Panc1 (cell line): ENCODE measurements at places on chromosomes 11 and 22. TPM values are rescaled to one million over a fixed set of nuclear protein-coding genes. Genes with fewer than 3 reads are reported as not detected.

DNA sequence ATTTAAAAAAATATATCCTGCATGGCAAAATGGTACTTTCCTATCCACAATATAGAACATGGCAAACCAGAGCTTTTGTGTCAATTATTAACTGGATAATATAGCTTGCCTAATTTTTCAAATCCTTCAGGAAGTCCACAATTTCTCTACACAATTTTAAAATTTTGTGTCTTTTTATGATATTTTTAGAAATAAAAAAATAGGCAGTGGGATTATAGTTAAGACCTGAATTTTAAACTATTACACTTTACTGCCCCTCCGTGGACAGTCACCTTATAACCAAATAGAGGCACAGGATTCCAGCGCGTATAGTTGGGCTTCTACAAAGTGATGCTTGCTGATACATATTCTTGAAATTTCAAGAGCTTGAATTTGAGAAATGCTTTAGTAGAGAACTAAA lies 2.1 kb upstream of the DMC1 start:
- DNase-seq: no peak

- no peak for DNase-seq
Measured at GRCh38 chr22:41598081-41598480, 8.4 kb upstream of the PMM1 start.

GRCh38 chr22:19430890-19431541 lies 517 bp downstream of the HIRA start:
- DNase-seq: no peak

Gene OR52K1
- total RNA-seq: not detected

DNA sequence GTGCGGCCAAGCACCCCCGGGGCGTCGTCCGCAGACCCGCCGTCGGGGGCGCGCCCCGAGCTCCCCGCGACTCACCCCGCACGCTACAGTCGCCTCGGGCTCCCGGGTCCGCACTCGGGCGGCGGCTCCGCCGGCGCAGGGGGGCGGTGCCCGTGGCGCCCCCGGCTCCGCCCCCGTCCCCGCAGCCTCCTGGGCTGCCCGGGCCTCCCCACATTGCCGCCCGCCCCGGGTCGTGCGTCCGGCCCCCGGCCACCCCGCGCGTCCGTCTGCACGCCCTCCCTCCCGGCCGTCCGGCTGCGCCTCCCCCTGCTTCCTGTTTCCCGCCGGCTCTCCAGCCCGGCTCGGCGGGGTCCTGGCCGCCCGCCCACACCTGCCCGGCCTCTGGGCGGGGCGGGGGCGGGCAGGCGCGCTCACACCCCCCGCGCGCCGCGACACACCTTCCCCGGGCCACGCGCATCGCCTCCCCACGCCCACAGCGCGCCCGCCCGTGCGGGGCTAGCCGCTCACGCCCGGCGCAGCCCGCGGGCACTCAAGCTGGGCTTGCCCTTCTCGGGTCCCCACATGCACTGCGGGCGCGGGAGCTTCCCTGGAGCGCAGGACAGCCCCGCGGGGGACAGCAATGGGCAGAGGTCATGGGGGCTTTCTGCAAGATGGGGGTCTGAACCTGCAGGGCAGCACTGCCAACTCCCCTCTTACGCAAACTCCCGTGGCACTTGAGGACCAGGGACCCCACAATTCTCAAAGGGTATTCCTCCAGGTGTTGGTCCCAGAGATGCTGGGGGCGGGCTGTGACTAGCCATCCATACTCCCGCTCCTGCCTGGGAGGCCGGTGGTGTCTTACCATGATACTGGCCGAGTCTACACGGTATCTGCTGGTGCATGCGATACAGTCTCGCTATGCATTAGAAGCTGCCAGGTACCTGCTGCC lies at the start of gene CARD10:
Gene CARD10 (minus strand): TSS at position 148 of the 928 bp plus-strand sequence. CDS start 215 bp downstream, outside the sequence.
- no peak for DNase-seq

DNA sequence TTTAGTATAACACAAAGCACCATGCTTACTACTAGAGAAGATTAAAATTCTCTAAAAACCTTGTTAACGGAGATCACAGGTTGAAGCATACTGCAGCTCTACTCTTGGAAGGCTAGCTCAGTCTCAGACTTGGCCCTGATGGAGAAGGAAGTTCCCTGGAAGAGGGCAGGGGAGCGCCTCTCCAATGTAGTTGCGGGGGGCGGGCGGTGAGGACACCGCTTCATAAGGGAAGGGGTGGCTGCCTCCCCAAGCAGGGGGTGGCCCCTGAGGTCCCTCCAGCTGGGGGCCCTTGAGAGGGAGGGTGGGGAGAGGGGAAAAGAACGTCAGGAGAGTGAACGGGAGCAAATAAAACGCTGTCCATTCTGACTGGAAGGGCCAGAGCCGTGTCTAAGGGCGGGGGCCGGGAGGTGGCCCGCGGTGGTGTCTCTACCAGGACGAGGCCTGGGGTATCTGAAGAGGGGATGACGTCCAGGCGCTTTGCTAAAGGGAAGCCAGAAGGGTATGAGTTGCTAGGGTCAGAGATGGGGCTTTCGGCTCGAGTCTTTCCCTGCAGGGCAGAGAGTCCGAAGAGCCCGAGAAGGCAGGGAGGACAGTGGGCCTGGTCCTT lies 553 bp upstream of the USP47 start:
- no peak for DNase-seq

DNA sequence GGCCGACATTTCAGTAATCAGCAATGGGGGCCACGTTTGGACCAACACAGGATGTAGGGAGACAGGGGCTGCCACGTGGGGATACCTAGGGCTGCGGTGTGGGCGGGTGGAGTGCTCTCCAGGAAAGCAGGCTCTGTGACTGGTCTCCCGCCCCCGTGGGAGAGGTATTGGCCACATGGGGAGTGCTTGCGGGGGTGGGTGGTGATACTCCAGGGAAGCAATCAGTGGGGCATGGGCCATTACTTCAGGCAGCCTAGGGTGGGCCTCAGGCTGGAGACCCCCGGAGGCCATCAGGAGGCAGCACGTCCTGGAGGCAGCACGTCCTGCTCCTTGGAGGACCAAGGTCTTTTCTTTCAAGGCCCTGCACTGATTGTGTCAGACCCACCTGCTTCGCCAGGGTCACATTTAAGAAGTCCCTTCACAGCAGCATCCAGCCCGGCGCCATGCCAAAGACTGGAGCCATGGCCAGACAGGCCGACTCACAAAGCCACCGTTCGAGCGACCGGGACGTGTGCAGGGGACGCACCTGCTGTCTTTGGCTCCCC lies 3.0 kb upstream of the MUC2 start:
- DNase-seq: no peak

Gene MADD
- 51.1 TPM for total RNA-seq

DNA sequence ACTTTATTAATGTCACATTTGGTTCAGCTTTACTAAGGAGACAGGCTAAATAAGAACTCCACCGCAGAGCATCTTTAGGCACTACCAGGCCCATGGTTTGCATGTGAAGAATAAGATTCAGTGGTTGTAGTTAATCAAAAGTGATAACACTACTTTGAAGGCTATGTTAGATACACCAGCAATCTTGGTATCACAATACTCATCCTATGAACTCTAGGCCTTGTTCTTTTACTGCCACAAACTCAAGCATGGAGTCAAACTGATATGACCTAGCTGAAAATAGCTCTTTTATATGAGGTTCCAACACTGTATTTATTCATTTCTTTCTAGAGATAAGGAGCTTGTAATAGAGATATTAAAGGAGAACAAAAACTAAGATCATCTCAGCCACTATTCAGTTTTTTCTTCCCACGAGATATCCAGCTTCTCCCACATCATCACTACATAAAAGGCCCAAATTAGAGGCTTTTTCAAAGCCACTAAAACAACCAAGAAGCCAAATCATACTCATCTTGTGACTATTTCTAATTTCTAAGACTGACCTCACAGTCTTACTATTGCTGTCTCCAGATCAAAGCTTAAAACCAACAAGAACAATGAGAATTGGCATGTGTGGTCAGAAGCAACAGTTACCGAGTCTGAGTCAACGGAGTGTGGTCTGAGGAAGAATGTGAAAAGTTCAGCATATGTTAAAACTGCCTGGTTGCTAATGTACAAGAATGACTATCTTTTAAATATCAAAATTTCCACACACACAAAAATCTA lies 25.1 kb upstream of the GUCY1A2 start:
- DNase-seq: no peak

DNA sequence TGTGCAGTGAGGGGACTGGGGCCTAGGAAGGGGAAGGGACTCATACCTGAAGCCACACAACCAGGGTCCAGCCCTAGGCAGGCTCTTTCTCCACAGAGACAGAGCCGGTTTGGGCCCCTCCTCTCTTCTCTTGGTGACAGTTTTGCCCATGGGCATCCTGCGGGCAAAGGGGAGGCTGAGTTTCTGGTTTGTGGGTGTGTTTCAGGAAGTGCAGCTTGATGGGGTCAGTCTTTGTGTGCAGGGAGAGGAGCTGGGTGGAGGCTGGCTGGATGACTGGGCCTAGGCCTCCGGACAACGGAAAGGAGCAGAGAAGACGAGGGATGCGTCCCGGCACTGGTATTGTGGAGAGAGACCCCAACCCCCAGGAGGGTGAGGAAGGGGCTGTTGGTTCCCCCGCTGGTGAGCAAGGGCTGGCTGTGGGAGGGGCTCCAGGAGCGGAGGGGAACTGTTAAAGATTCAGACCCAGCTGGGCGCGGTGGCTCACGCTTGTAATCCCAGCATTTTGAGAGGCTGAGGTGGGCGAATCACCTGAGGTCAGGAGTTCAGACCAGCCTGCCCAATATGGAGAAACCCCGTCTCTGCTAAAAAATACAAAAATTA lies 23.4 kb upstream of the CELSR1 start:
- DNase-seq: no peak

Gene SYT7
- 2.5 TPM for total RNA-seq

DNA sequence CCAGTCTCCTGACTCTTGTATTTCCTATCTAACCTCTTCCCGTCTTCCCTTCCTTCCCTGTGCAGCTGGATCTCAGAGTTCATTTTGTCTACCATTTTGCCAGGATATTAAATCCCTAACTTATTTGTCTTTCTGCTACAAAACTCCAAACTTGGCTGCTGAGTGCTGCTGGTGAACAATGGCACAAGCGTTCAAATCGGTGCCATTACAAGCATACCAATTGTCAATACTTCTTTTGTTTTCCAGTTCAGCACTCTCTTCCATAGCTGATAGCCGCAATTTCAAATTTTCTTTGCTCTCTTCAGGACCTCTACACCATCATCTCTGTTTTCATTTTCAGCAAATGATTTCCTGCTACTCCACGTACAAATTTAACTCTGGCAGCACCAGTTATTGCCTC lies 13.4 kb downstream of the IL18 start:
- DNase-seq: no peak

Gene PARVG
- 0.21 TPM for total RNA-seq

DNA sequence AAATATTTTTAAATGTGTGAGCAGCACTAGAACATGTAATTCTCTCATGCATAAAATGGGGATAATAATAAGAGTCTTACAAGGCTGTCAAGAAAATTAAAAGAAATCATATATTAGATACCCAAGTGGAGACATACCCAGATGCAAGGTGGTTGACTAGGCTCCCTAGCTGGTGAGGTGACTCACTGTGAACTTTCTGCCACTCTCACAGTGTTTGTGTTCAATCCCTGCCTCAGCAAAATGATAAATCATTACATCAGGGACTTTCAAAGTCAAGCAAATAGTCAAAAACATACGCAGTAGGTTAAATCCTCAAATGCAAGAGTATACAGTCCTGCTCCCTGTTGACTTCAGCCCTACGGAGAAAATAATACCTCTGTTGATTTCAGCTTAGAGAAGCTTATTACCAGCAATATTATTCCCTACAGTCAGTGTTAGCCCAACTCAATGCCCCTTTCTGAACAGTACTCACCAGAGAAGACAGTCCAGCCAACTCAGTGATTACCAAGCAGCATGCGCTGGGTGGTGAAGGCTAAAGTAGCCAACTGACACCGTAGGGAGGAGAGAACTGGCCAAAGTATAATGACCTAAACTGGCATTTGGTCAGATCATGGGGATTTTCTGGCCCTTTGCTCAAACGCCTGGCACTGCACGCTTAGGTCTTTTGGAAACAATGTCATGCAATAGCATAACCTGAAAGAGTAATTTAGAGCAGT lies 73.1 kb upstream of the BARX2 start:
- DNase-seq: no peak

GRCh38 chr11:30719371-30719770 lies 133.2 kb upstream of the MPPED2 start:
- no peak for DNase-seq

GRCh38 chr22:32791056-32791455 lies 10.4 kb upstream of the TIMP3 start:
- no peak for DNase-seq

DNA sequence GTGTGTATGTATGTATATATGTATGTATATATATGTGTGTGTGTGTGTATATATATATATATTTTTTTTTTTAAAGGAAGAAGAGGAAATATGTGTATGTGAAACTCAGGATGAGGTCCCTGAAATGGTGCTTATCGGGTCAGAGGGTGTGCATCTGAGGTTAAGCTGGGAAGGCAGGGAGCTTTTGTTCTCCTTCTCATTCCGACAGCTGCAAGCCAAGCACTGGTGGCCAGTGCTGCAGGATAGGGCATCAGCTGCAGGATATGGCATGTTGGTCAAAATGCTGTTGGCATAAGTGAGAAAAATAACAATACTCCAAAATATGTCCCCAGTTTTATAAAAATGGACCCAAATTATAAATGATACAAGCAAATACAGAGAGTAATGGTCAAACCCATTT lies 7.4 kb downstream of the SNRPD3 start:
- no peak for DNase-seq

- DNase-seq: peak; percentile 57
Measured at GRCh38 chr11:62889484-62890437, 9.1 kb downstream of the SLC3A2 start.

DNA sequence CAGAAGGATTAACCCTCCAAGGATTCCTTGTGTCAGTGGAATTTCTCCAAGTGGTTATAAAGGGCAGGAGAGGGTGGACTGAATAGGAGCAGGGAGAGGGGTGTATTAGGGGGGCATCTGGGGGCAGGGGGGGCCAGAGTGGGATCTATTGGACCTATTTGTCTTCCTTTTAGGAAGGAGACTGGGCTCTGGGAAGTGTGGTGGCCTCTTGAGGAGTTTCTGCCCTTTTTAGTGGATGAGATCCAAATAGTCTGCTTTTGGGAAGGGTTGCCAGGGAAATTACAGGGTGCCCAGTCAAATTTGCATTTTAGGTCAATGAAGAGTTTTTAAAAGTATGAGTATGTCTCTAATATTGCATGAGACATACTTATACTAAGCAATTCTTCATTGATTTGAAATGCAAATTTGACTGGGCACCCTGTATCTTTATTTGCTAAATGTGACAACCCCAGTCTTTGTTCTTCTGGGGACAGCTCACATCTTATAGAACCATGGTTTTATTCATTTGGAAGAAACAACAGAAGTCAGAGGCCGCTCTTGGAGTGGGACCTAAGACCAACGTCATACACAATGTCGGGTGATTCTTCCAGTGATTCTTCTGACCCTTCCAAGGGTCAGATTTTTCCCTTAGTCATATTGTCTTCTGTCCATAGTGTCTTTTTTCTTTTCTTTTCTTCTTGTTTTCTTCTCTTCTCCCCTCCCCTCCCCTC lies 429 bp upstream of the SLC22A6 start:
- no peak for DNase-seq

Gene PRRG4
- total RNA-seq: 0.87 TPM

DNA sequence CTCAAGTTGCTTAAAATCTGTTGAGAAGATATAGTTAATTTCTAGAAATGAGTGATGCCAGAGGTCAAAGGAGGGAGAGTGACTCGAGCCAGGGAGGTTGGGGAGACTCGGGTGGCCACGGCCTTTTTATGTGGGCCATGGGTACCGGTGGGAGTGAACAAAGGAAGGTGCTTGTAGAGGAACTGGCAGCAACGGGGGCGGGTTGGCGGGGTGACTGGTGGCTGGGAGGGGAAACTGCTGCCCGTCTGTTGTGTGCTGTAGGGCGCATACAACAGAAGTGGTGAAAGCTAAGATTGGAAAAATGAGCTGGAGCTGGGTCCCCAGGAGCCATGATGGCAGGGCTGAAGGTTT lies 5.4 kb downstream of the DAGLA start:
- no peak for DNase-seq
